ENCODE measurements at places on chromosomes 5 and 9.
A peak's percentile ranks its signal among the peaks of the same experiment; 100 is the strongest.

- DNase-seq: no peak
These were observed 47.7 kb upstream of the GARNL3 start for GRCh38 chr9:127216888-127217217.

DNA sequence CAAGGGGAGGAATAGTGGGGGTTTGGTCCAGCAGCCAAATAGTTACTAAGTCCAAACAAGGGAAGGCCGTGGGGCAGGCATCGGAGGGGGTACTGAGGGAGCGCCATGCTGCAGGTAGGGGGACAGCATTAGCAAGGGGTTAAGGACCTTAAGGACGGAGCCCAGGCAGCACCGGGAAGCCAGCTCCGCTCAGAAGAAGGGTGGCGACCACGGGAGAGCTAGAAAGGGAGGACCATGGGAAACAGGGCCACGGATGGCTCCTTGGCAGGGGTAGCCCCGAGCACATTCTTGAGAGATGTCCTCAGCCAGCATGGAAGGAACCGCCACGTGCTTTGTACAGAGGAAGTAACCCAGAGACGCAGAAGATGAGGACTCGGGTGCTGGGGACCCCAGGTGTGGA lies 76.2 kb upstream of the STXBP1 start:
- DNase-seq: no peak

DNA sequence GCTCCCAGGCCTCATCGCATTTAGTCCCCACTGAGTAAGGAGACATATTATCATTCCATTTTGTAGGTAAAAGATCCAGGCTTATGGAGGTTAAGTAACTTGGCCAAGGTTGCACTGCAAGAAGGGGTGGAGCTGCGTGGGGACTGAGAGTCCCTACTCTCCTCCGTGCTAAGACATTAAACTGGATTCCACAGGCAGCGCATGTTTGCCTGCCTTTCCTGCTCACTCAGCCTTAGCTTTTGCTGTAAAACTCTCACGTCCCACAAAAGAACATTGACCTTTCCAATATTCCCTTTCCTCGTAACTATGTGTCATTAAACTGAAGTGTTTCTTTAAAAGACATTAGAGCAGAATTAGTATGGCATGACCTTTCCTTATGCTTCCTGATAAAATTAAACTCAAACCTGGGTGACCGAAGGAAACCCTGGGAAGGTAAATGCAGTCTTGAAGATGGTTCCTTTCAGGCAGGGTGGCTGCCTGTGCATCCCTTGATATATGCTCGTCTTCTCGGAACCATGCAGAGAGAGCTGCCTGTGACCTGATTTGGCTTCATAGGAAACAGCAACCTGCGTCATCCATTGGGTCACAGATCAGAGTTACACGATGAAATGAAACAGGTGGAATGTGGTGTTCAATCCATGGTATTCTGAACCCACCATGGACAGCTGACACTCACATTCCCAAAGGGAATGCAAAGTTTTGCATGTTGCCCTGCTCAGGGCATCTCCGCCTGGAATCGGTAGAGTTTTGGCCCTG lies 85.9 kb downstream of the TMEM252 start:
- no peak for DNase-seq

GRCh38 chr9:3385871-3386270 lies 139.9 kb downstream of the RFX3 start:
- peak; percentile 2 for DNase-seq

DNA sequence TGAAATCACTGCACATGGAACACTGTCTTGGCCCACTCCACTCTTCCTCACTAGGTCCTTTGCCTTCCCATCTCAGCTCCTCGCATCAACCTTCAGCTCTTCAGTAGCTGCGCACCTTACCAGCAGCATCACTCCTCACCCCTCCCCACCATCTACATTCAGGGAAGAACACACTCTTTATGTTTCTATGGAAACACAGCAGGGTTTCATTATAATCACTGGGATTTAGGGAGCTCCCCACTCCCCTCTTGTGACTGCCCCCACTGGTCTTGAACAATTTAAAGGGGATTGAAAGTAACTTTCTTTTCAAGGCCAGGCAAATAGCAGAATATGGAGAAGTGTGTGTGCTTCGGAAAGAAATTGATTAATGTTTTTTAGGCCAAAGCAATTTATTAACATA lies 111.2 kb downstream of the INSYN2B start:
- no peak for DNase-seq

DNA sequence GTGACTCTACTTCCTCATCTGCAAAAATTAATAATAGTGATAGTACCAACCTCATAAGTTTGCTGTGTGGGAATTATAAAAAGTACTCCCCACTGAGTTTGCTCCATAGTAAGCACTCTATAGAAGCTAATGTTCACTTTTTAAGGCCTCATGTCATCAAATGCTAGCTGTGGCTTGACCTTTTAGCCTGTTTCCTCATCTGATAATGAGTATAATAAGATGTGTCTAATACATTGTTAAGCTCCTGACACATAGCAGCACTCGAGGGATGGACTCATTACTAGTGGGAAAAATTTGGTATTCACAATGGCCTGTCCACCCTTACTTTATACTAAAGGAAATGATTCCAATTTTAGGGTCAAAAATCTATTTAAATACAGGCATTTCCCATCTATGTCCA lies 26.1 kb upstream of the CAST start:
- no peak for DNase-seq

DNA sequence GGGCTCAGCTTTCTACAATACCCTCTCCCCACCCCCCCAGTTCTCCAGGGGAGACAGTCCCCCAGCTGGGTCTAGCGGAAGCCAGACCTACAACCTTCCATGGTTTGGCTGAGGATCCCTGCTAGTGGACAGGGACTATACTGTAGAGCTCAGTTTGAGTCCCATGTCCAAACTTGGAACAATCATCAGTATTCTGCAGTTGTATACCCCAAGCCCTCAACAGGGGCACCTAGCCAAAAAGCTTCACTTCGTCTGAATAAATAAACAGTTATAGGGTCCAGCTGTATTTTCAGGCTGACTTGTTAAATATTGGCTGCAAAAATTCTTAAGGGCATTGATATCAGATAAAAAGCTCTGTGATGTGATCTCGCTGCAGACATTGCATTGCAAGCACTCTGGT lies 15.4 kb upstream of the C9 start:
- no peak for DNase-seq

GRCh38 chr9:21672761-21673160 lies 129.7 kb upstream of the MTAP start:
- no peak for DNase-seq

DNA sequence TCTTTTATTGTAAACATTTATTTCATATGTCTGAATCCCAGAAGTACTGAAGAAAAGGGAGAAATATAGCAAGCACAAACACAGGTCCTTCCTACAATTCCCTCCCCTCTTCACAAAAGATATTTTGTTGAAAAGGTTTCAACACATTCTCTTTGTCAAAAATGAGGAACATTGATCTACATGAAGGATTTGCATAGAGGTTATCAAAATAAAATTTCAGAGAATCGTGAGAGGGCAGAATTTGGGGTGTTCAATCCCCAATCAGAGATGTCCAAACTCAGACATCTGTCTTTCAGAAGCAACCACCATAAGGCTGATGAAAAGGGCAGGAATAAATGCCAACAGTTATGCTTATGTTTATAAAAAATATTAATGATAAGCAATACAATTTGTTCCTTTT lies 69.2 kb downstream of the MARCHF3 start:
- DNase-seq: no peak

- no peak for DNase-seq
These were observed 86.2 kb downstream of the OTULIN start for GRCh38 chr5:14750712-14751111.

DNA sequence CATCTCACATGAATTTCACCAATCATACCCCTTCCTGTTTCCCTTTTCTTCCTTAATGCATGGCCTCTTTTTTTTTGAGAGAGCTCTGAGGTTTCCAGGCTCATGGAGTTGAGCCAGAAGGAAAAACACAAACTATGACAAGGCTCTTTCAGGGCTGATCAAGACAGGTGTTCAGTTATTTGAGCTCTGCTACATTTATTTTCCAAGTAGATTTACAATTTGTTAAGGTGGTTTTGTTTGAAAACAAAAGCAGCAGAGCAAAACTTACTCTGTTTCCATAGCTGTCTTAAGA lies 62.4 kb upstream of the IL7R start:
- DNase-seq: no peak

Data from activated T-helper 9 cell treated with anti-CD3 and anti-CD28 coated beads, Interleukin-2, amount 50 U/mL, for 16 hours (primary cell).